ENCODE measurements at places on chromosomes 4 and X. TPM values are rescaled to one million over a fixed set of nuclear protein-coding genes. Genes with fewer than 3 reads are reported as not detected.

DNA sequence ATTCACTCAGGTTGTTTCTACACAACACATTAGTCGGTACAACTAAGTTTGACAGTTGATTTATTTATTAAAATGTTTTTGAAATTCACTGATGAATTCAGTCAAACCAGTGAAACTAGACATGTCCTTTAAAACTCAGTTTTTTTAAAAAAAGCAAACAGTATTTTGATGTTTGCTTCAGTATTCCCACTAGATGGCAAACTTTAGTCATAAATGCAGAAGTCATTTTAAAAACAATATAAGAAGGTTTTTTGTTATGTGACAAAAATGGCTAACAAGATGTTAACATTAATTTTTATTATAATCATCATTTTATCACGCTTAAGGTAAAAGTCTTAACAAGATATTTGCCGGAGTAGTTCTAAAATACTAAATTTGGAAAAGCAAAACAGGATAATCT lies 1337.8 kb upstream of the DIAPH2 start:
- DNase-seq = no peak

DNA sequence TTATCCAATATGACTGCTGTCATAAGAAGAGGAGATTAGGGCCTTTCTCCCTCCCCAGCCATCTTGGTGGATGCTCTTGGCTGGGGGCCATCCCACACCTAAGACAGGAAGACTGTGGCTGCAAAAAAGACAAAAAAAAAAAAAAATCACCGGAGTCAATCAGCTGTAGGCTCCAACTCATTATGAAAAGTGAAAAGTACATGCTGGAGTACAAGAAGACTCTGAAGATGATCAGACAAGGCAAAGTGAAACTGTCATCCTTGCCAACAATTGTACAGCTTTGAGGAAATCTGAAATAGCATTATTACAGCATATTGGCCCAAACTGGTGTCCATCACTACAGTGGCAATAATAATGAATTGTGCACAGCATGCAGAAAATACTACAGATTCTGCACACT lies 5.2 kb downstream of the EGFL6 start:
- DNase-seq = no peak

The TMEM271 gene
- total RNA-seq = not detected

The EDA2R gene
- total RNA-seq = 1.0 TPM

DNA sequence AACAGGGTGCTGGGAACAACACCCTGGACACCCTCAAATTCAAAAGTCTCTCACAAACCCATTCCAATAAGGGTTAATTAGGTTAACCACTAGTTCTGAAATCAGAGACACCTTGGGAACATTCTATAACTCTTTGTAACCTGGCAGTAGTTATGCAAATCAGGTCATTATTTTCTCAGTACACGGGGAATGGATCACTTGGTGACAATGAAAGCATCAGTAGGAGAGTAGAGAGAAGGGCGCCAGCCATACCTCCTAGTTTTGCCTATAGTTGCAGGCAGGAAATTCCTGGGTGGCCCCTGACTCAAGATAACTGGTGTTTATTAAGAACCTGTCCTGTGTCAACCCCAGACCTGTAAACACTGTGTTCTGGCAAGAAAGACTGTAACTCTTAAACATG lies 2.5 kb downstream of the CCDC110 start:
- DNase-seq = no peak

The CDX4 gene
- not detected for total RNA-seq

DNA sequence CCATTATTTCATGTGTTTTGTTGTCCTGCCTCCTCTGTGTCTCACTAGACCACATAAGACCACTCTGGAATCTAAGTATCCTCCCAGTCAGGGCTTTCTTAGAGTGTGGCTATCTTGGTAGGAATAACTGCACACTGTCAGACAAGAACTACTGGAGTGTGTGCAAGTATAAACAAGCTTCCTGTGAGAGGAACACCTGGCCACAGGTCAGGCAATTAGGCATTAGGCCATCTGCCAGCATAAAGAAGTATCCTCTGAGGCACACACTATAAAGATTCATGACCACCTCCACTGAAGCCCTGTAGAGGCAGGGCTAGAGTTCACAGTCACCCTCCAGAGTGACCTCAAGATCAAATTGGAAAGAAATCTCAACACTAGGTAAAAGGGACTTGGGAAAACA lies 507.0 kb upstream of the PABPC4L start:
- DNase-seq = no peak

Measured in Right ventricle myocardium superior (tissue), 1 donor.